Activated naive CD4-positive, alpha-beta T cell treated with anti-CD3 and anti-CD28 coated beads, Interleukin-2, amount 50 U/mL, for 72 hours (primary cell): ENCODE measurements at places on chromosomes 11 and 22. TPM values are rescaled to one million over a fixed set of nuclear protein-coding genes. Genes with fewer than 3 reads are reported as not detected.
A peak's percentile ranks its signal among the peaks of the same experiment; 100 is the strongest.

HIPK3 gene
- 24.4 TPM for total RNA-seq

- no peak for DNase-seq
Measured at GRCh38 chr11:56916162-56916561, 72.6 kb upstream of the OR5AK2 start.

KLHL35 gene
- total RNA-seq = 0.89 TPM

GRCh38 chr11:45042560-45042959 lies 91.9 kb upstream of the TP53I11 start:
- DNase-seq = no peak

DNA sequence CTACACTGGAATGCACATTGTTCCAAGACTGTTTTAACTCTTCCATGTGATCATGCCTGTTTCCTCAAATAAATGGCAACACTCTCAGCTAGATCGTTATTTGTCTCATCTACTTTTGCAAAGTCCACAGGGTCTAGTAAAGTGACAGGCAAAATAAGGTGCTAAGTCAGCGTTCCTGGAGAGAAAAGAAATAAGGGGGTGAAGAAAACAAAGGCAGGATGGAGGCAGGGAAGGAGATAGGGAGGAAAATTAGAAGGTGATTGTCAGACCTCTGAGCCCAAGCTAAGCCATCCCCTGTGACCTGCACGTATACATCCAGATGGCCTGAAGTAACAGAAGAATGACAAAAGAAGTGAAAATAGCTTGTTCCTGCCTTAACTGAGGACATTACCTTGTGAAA lies 132.1 kb downstream of the RAB38 start:
- DNase-seq = no peak

GRCh38 chr22:26614322-26614721 lies 3.5 kb downstream of the CRYBB1 start:
- DNase-seq = no peak

GRCh38 chr22:39089928-39090327 lies 7.1 kb upstream of the APOBEC3H start:
- DNase-seq = no peak

- no peak for DNase-seq
Measured at GRCh38 chr11:65786786-65787636, at the start of gene OVOL1. OVOL1 (plus strand) TSS chr11:65787063; CDS start chr11:65787374, 311 bp downstream.

PLEKHA7 gene
- total RNA-seq = 5.7 TPM

GRCh38 chr11:115709297-115709696 lies 205.1 kb upstream of the CADM1 start:
- no peak for DNase-seq

MPPED2 gene
- not detected for total RNA-seq

- DNase-seq = no peak
Measured at GRCh38 chr22:37080438-37080837, 28.9 kb downstream of the KCTD17 start.

- no peak for DNase-seq
Measured at GRCh38 chr11:110410651-110411050, 19.1 kb upstream of the FDX1 start.

GRCh38 chr11:3146612-3147256 lies 18.4 kb downstream of the OSBPL5 start:
- no peak for DNase-seq

- no peak for DNase-seq
Measured at GRCh38 chr22:49087198-49087597, 740.5 kb downstream of the BRD1 start.

GRCh38 chr22:27386186-27386585 lies 415.4 kb downstream of the MN1 start:
- DNase-seq = no peak

DNA sequence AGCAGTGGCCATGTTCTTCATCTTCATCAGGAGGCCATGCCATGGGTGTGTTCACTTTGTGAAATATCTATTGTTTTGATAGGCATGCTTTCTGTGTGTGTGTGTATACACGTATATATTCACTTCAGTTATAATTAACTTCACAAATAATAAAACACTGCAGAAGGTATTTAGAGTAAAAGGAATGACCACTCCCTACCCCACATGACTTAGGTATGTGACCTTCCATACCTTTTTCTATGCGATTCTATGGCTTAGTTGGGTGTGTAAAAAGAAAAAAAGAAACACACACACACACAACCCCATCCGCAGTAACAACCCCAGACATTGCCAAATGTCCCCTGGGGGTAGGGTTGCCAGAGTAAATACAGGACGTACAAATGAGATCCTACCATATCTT lies 72.0 kb downstream of the CYTH4 start:
- DNase-seq = no peak

DNA sequence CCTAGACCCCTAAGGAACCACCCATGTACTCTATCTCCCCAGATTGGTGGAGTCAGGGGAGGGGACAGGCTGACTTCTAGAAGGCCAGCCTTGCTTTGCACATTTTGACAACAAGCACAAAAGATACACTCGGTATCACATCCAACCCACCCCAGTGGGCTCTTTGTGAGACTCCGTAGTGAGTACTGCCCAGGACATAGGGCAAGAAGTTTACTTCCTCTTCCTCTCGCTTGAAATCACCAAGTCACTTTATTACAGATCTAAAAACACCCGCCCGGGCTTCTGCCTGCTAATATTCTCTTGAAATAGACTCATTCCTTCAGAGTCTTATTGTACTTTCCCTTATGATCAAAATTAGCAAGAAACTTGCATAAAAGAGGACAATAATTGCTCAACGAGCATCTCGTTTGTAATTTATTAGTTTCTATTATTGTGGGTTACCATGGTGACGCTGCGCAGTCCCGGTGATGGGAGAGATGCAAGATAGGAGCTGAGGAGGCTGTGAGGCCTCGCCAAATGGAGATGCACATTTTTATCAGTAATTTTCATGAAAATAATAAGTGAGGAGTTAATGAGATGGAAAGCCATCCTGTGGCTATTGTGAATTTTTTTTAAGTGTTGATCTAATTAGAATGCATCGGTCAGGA lies 96.9 kb downstream of the FEZ1 start:
- no peak for DNase-seq

DNA sequence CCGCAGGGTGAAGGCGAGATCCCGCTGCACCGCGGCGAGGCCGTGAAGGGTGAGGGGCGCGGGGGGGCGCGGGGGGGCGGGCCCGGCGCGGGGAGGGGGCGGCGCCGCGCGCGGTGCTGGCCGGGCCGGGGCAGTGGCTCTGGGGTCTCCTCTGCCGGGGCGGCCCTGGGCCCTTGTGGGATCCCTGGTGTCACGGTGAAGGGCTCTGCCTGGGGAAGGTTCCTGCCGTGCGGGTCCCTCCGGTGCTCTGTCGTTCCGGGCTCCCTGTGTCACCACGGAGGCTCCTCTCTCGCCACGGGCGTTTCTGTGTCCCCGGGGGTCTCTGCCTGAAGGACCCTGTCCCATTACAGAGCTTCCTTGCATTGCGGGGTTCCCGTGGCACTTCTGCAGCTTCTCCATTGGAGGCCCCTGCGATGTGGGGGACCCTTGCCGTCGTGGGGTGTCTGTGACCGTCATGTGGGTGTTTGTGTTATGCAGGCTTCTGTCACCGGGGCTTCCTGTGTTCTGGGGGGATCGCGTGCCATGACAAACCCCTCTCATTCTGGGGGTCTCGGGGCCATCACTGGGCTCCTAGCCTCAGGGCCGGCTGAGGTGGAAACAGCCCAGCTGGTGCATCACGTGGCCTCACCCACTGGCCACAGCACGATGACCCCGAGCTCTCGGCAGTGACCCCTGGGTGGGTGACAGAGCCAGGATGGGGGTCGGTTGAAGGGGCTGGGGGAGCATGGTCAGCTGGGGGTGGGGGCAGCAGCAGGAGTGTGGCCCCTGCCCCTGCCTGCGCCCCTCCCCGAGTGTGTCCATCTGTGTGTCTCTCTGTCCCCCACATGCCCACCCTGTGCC lies 25.3 kb downstream of the SHANK3 start:
- no peak for DNase-seq

PRG3 gene
- not detected for total RNA-seq

DNA sequence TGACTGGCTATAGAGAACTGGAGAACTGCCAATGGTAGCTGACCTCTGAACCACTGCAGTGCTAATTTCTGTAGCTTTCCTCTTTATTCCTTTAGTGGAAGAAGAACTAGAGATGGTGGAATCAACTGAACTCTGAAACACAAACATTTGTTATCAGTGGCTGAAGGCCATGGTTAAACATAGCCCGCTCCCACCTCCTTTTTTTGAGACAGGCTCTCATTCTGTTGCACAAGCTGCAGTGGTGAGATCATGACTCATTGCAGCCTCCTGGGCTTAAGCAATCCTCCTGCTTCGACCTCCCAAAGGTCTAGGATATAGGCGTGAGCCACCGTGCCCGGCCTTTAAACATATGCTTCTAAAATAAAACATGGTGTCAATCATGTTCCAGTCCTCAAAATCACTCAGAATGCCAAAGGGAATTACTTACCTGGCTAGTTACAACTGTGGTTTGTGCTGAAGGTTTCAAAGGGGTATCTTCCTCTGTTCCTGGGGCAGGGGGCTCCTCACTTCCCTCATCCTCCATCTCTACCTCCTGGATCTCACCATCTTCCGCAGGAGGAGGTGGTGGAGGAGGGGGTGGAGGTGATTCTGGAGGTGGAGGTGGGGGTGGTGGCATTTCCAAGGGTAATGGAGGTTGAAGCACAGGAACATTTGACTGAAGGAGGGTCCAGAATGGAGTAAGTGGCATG lies 9.0 kb upstream of the AGBL2 start:
- no peak for DNase-seq

- DNase-seq = no peak
Measured at GRCh38 chr22:50613291-50613981, 12.8 kb downstream of the MAPK8IP2 start.

CD3D gene
- 337 TPM for total RNA-seq

- DNase-seq = no peak
Measured at GRCh38 chr22:26161746-26162145, 7.5 kb upstream of the SEZ6L start.

DNA sequence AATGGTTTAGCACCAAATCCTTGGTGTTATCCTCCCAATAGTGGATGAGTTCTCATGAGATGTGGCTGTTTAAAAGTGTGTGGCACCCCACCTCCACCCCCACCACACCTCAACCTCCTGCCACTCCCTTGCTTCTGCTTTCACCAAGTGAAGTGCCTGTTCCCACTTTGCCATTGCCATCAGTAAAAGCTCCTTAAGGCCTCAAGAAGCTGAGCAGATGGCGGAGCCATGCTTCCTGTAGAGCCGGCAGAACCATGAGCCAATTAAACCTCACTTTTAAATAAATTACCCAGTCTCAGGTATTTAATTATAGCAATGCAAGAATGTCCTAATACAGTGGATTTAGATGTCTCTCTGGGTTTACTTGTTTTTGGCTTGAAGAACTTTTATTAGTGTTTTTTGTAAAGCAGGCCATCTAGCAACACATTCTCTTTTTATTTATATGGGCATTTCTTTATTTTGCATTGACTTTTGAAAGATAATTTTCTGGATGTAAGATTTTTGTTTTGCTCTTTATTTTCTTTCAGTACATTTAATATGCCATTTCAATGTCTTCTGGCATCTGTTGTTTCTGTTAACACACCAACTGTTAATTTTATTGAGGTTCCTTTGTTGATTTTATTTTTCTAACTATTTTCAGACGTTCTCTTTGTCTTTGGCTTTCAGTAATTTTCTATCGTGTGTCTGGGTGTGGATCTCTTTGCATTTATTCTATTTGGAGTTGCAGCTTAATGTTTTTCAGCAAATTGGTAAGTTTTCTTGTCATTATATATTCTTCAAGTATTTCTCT lies 724.5 kb upstream of the CNTN5 start:
- no peak for DNase-seq

DNA sequence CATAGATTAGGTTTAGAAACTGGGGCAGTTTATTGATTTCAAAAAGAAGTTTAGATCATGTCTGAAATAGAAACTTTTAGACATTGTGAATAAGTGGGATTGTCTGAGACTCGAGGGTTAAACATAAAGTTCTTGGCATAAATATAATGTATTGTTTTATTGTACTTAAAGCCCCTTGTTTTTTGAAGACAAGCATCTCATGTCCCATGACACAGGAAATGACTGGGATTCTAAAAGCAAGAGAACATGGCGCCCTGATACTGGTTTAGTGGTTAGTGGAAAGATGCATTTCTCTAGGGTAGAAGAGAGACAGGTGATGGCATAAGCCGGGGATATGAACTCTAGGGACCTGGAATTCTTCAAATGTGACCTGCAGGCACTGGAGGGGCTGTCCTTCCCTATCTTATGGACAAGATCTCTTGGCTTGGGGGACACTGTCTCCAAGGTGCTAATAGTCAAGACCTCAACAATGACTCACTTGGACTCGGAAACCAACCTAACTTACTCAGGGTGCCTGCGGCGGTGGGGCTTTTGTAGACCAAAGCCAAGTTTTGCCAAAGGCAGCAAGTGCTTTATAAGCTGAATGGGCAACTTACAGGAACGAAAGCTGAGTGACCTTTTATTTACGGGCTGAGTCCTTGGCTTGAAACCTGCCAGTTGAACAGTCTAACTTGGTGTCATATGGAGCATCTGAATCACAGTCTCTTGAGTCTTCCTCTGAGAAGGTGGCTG lies 48.2 kb downstream of the UBASH3B start:
- DNase-seq = no peak

DEUP1 gene
- total RNA-seq = not detected

- DNase-seq = no peak
Measured at GRCh38 chr11:80843266-80843974, 1402.6 kb upstream of the TENM4 start.

PRSS23 gene
- 1.6 TPM for total RNA-seq

SLC22A25 gene
- total RNA-seq = not detected

- peak; percentile 34 for DNase-seq
Measured at GRCh38 chr22:42797011-42797410, 60.1 kb downstream of the ARFGAP3 start.

DNA sequence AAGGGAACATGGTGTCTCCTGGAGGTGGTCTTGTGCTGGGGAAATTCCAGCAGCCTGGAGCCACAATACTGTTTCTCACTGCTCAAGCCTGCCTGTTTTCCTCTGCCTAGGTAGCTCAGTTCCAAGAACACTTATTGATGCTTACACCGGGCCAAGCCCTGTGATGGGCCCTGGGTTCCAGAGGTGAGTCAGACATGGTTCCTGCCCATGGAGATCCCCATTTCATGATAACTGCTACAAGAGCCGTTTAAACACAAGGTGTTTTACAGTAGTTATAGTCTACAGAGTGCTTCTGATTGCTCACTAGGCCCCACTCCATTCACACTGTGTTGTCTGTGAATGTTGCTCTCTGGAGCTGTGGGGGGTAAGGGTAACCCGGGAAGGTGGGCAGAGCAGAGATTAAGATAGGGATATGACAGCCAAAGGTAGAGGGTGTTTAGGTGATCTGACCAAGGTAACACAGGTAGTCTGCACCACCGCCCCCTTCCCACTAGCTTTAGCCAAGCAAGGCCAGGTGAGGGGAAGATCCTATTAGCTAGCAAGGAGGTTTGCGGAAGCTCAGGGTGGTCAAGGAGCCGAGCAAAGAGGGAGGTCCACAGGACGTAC lies 696 bp upstream of the MICAL2 start:
- DNase-seq = no peak

DNA sequence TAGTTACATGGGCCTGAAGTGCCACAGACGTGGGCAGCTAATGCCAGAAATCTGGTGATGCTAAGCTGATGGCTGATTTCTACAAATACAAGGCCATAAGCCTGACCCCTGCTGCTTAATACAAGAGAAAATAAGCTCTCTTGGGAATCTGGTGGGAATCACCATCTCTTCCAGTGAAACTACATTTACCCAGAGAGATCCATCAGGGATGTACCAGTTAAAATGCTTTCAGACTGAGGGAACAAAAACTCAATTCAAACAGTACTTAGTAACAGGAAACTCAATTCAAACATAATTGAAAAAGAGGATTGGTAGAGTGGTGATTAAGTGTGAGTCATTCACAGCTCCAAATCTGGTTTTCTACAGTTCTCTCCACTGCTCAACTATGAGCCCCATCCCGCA lies 1.7 kb upstream of the CAVIN3 start:
- no peak for DNase-seq

APOA4 gene
- not detected for total RNA-seq

RASL10A gene
- 0.78 TPM for total RNA-seq
